ENCODE measurements at places on chromosomes 4 and X. TPM values are rescaled to one million over a fixed set of nuclear protein-coding genes. Genes with fewer than 3 reads are reported as not detected.

Gene CYSLTR1
- total RNA-seq, result 1.6 TPM

Gene WDFY3
- total RNA-seq, result 162 TPM

Gene SERPINA7
- not detected for total RNA-seq

Gene NUP62CL
- total RNA-seq, result 4.4 TPM

Gene CT55
- not detected for total RNA-seq
